ENCODE measurements at places on chromosomes 4 and X.

- no peak for DNase-seq
Observed at GRCh38 chrX:109218761-109219160, 263.1 kb downstream of the GUCY2F start.

- DNase-seq = no peak
Observed at GRCh38 chr4:27407616-27408015, 547.0 kb downstream of the STIM2 start.

GRCh38 chrX:55488593-55489313 is 895 bp downstream of the USP51 start:
- DNase-seq = no peak

GRCh38 chrX:39899856-39900776 is 197.6 kb downstream of the BCOR start:
- no peak for DNase-seq

- DNase-seq = no peak
Observed at GRCh38 chr4:161525121-161525520, 638.7 kb downstream of the FSTL5 start.

DNA sequence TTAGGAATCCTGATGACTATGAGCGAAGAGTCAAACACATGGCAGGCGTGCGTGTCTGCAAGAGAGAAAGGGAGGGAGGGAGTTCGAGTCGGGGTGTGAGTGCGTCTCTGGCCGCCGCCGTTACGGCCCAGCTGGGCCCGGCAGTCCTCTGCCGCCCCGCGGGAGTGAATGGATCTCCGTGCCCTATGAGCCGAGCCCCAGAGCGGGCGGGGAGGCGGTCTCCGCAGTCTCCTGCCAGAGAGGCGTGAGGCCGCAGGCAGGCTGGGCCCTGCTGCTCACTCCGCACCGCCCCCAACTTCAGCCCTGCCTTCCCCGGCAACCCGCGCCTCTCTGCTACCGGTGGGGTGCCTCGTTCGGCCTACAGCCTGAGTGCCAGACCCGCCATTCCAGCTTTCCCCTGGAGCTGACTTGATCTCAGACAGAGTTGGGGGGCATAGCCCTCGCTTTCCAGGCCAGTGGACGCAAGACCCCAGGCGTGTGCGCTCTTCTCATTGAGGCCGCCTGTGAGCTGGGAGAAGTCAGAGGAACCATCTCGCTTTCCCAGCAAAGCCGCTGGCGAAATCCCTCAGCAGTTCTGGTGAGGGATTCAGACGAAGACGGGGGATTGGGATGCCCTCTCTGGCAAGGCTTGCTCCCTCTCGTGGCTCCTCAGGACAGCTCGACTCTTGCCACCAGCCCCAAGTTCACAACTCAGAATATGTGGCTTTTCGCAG is 1.4 kb downstream of the SLC16A2 start:
- DNase-seq = no peak

GRCh38 chrX:107773206-107773605 is 2.4 kb downstream of the TSC22D3 start:
- no peak for DNase-seq

DNA sequence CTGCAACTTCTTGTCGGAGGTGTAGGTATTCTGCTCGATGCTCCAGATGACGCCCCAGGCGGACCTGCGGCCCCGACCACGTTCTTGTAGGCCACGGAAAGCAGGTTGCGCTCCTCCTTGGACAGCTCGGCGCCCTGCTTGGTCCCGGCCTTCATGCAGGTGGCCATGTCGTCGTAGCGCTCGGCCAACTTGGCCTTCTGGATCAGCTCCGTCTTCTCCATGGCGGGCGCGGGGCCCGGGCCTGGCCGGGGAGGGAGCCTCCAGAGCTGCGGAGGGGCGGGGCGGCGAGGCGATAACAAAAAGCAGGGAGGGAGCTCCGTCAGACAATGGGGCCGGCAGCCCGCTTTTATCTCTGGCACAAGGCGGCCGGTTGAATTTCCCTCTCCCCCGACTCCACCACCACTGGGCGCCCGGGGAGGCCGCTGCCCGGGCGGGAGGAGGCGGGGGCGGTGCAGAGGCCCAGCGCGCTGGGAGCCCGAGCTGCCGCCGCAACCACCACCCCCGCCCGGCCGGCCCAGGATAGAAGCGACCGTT is 28.3 kb upstream of the DRP2 start:
- no peak for DNase-seq

GRCh38 chr4:47672696-47673095 is 165.2 kb downstream of the CORIN start:
- no peak for DNase-seq

DNA sequence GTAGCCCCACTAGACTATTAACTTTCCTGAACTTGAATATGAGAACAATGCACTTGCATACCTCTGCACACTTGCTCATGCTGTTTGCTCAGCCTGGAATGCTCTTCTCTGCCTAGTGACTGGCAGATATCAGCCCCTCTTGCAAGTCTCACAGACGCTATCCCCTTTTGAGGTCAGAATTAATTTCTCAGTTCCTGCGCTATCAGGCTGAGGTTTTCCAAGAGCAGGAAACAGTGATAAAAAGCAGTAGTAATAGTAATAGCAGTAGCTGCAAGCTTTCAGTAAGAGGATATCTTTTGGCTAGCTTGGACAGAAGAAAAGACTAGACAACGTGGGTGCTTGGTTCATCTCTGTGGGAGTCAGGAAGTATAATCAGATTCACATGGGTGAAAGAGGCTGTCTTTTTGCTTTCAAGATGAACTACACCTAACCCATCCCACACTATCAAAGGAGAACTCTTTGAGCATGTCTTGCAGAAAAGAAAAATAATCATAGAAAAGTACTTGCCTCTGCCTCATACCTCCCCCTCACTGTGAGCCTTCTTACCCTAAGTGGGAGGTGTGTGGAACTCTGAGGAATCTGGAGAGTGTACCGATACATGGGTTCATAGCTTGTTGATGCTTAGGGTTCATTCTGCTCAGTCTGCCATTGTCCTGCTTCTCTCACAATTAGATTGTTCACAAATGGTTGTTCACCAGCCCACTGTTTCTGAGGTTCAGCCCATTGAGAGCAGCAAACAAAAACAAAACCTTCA is 11.3 kb upstream of the DRP2 start:
- no peak for DNase-seq

- no peak for DNase-seq
Observed at GRCh38 chr4:91577864-91578263, 725.9 kb upstream of the GRID2 start.

- no peak for DNase-seq
Observed at GRCh38 chrX:70605352-70605751, 160.7 kb downstream of the DLG3 start.

GRCh38 chr4:155999725-156000124 is 46.1 kb upstream of the CTSO start:
- no peak for DNase-seq

- peak; percentile 55 for DNase-seq
Observed at GRCh38 chr4:16659079-16659478, 239.4 kb downstream of the LDB2 start.

- no peak for DNase-seq
Observed at GRCh38 chr4:148575577-148575976, 133.4 kb upstream of the NR3C2 start.

DNA sequence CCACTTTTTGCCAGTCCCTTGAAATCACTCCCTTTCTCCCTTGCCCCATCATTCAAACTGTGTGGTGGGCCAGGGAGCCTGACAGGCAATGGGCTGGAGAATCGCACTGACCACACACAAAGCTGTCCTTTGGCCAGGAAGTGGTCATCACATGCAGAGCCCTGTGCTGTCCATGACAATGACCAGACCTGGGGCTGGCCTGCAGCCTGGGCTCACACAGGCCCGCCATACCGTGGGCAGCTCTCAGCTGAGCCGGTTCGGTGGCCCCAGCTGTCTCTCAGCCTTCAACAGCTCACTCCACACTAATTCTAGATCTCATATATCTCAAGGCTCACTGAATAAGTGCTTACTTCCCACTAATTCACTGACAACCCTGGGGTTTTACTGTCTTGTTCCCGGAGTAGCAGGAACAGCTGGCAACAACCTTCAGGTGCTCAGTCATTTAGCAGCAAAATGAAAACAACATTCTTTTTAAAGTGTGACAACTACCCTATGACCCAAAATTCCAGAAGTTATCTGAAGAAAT is 48.0 kb downstream of the USP46 start:
- no peak for DNase-seq

- DNase-seq = no peak
Observed at GRCh38 chrX:38879631-38880220, 78.5 kb downstream of the MID1IP1 start.

- DNase-seq = peak; percentile 2
Observed at GRCh38 chr4:100933628-100934027, 413.7 kb downstream of the PPP3CA start.

Measured in HFF-Myc (cell line).